ENCODE measurements at places on chromosomes 3 and 15.

DNA sequence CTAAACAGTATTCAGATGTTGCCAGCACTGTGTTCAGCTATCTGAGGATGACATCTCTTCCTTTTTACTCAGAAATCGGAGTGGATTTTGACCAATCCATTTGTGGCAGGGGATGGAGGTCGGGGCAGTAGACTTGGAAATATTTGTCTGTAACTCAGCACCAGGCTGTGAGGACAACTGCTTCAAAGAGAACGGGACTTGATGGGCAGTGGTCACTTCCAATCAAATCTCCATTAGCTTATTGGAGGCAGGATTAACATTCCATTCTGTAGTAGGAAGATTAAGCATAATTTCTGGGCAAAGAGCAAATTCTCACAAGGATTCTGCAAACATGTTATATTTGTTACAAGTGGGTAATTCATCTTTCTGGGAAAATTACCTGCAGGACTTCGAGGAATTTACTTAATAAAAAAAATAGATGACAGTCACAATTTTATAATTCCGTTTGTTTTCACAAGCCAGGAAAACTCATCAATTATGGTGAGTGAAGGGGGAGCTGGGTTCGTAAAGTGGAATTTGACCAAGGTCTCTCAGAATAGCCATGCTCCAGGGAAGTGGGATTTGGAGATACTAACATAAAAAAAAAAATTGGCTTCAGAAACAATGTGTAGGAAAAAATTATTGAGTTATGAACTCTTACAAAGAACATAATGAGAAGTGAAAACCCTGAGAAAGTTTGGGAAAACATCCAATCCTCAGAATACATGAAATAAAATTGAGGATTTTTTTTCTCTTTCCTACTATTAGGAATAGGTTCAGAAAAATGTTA, 18.1 kb downstream of the CRABP1 start:
- DNase-seq, result peak; percentile 85

DNA sequence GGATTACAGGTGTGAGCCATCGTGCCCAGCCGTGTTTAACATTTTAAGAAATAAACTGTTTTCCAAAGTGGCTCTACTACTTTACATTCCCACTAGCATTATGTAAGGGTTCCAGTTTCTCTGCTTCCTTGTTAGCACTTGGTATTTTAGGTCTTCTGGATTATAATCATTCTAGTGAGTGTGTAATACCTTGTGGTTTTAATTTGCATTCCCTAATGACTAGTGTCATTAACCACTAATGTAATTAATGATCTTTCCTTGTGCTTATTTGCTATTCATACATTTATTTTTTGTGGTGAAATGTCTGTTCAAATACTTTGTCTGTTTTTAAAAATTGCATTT, 30.7 kb downstream of the ARIH2 start:
- DNase-seq, result peak; percentile 15

DNA sequence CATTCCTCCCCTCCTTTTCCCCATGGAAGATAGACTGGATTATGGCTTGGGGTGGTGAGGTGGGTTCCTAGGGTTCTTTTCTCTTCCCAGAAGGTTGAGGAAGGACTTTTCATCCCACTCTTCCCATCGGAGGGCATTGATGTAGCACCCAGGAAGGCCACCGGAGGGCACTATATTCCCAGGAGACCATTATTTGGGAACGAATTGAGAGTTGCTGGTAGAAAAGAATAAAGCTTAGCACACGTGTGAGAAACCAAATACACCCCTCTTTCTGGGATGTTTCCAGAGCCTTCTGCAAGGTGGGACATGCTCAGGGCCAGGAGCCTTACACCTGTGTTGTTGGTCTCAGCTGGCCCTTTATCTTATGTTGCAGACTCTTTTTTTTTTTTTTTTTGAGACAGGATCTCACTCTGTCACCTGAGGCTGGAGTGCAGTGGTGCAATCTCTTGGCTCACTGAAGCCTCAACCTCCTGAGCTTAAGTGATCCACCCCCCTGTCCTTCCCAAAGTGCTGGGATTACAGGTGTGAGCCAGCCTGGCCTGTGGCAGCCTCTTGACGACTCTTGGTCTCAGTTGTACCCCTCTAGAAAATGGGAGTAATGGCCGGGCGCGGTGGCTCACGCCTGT, 6.3 kb upstream of the CDC25A start:
- DNase-seq, result no peak

- DNase-seq, result no peak
Observed at GRCh38 chr15:73856458-73857192, 16.7 kb upstream of the TBC1D21 start.

GRCh38 chr3:141828890-141829289, 47.6 kb upstream of the ATP1B3 start:
- DNase-seq, result no peak

DNA sequence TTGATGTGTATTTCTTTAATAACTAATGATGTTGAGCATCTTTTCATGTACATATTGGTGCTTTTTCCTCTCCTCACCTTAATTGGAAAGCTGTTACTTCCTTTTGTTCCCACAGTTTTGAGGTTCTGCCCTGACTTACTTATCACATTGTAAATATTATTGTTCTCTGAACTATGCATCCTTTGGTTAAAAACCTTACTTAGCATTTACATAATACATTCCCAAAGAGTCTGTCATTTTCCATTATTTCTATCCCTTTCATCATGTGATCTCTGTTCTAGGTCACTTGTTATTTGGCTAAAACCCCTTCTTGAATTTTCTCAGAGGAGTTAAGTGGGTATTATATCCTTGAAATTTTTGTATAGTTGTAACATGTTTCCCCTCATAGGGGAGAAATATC, 33.0 kb downstream of the SLC12A6 start:
- DNase-seq, result no peak

GRCh38 chr15:34583399-34584329, at the start of gene GOLGA8B:
Gene GOLGA8B (minus strand): TSS chr15:34583651. CDS start chr15:34535912, 47,739 bp downstream.
- peak; percentile 43 for DNase-seq

GRCh38 chr3:45000823-45001222, 24.8 kb downstream of the EXOSC7 start:
- DNase-seq, result no peak

DNA sequence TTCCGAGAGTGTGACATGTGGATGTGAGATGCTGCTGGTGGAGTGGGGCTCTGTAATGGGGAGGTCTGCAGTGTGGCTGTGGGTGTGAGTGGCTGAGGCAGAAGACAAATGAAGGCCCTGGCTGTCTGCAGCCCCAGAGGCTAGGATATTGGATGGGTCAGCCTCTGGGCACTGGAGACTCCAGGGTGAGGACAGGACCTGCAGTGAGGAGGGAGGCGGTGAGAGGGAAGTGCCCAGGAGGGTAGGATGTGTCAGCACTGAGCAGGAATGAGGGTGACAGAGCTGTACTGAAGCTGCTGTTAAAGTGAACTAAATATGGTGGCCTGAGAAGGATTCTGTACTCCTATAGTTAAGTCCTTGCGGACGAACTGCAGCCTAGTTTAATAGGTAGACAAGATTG, 27.3 kb upstream of the PXYLP1 start:
- no peak for DNase-seq

GRCh38 chr3:98731720-98732285, 31.3 kb upstream of the ST3GAL6 start:
- DNase-seq, result no peak

DNA sequence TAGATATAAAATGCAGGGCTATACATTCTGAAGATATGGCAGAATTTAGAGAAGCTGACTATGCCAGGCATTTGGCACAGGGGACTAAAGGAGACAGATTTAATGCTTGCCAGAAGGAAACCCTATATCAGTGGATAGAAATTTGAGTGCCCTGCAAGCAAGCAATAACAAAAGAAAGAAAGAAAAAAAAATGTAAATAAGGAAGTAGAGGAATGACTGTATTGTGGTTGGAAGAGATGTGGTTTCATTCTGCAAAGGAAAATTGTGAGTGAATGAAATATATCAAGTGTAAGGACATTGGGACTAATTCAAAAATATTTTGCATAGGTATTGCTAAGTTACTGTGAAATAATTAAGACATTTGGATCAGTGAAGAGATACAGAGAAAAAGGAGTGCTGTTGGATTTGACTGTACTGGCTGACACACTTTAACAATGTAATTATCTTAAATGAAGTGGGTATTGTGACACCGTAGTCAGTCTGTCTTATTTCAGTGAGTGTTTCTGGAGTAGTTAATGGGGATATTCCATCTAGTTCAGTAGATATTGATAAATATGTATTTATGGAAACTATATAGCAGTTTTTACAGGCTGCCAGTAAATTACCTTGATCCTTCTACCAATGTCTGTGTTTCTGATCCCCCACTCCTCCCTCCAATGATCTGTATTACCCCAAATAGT, 418.2 kb downstream of the CNTN4 start:
- no peak for DNase-seq

DNA sequence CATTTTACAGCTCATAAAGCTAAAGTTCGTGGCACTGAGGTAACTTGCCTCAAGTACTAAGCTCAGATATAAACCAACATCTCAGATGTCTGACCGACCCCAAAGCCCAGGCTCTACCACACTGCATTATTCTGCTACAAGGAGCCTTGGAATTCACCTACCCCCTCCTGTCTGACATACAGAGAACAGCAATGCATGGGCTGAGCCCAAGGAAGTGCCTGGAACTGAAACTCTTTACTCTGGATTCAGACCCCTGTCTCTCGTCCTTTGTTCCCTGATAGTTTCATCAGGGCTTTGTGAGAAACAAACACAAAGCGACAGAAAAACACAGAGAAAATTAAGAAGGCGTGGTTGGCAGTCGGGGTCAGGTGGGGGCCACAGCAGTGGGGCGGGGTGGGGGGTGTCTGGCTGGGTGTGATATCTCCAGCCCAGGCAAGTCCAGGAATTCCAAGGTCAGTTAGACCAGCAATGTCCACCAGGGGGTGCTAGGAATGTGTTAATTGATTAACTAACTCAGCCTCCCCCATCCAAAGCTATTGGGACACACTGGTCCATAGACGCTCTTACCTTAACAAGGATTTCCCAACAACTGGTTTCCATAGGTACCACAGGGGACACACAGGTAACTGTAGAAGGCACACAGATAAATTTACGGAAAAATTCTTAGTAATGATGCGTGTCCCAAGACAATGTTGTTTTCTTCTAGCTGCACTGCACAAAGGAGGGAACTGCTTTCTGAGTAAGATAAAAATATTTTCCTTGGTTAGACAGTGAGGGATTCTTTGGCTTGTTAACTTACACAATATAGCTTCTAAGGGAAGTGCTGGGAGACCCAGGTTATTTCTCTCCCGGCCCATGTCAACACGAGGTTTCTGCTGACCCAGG, 18.8 kb upstream of the SSUH2 start:
- DNase-seq, result peak; percentile 62

DNA sequence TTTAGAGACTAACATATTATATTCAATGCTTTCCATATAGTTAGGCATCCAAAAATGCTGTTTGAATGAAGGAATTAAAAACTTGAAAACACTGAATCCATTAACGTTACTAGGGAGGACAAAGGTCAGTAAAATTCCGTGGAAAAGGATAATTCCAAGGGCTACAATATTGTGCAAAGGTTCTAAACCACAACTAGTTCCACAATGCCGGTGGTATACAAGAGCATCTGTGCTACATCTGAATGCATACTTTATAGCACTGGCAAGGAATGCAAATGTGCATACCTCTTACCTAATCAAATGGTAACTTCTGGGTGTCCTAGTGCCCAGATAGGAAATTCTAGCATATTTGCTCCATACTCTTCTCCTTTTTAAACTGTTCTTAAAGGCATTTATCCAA, 2.2 kb downstream of the ICE2 start:
- DNase-seq, result no peak

GRCh38 chr15:28030801-28031200, 68.3 kb downstream of the OCA2 start:
- no peak for DNase-seq

DNA sequence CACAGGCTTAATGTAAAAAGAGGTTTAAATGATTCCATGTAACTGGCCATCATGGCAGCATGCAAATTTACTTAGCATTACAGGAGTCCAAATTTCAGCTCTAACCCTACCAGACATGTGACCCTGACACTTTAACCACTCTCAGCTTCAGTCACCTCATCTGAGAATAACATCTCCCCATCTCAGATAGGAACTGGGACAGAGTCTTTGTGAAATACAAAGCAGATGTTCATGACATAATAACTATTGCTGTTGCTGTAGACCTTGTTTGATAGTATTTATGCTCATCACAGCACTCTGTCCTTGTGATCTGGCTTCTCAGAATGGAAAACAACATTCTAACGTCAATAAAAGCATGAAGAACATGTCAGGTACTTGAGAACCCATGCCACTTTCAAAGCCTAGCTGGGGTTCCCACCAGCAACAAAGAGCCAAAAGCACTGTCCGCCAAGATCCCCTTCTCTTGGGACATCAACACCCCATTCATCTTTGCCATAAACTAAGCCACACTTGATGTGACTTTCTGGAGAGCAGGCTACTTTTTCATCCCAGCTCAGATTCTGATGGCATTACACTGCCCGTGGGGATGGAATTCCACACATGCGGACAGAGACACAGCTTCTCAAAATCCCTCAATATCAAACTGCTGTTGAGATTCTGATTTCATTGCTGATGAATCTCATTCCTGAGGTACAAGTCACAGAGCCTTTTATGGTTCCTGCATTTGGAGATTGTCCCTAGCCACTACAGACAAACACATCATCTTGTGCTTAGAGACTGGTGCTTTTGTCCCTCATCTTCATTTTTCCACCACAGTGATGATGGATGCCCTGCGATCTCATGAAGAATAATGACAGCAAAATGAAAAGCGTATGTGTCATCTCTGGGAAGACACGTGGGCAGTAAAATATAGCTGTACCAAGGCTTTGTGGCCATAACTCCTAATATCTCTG, 202.7 kb downstream of the TNIK start:
- DNase-seq, result no peak

GRCh38 chr15:82810890-82811426, 1.5 kb downstream of the WHAMM start:
- no peak for DNase-seq

GRCh38 chr3:39631136-39631535, 163.7 kb downstream of the MOBP start:
- DNase-seq, result no peak

- no peak for DNase-seq
Observed at GRCh38 chr15:35061161-35061824, 23.8 kb downstream of the NANOGP8 start.

DNA sequence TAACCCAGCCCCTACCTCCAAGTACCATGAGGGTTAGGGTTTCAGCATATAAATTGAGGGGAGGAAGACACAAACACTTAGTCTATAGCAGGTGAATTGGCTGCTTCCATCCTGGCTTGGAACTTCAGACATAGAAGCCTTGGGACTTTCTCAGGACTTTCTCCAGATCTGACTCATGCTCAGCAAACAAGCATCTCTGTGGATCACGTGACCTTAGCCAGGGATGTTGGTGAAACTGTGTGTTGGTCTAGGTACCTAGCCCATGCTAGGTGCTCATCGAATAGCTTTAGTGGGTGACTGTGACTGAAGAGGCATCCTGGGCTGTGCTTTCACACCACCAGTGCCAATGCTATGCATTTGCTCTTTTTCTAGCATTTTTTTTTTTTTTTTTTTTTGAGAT, 58.9 kb downstream of the CD47 start:
- no peak for DNase-seq

Data from retinal pigment epithelial cell (primary cell).